ENCODE measurements at places on chromosomes 2 and 18.

DNA sequence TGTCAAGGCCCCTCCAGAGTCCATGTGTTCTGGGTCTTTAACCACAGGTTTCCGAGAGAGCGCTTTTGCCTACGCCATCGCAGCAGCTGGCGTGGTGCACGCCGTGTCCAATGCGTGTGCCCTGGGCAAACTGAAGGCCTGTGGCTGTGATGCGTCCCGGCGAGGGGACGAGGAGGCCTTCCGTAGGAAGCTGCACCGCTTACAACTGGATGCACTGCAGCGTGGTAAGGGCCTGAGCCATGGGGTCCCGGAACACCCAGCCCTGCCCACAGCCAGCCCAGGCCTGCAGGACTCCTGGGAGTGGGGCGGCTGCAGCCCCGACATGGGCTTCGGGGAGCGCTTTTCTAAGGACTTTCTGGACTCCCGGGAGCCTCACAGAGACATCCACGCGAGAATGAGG is 9.3 kb downstream of the WNT10A start:
- DNase-seq = no peak

DNA sequence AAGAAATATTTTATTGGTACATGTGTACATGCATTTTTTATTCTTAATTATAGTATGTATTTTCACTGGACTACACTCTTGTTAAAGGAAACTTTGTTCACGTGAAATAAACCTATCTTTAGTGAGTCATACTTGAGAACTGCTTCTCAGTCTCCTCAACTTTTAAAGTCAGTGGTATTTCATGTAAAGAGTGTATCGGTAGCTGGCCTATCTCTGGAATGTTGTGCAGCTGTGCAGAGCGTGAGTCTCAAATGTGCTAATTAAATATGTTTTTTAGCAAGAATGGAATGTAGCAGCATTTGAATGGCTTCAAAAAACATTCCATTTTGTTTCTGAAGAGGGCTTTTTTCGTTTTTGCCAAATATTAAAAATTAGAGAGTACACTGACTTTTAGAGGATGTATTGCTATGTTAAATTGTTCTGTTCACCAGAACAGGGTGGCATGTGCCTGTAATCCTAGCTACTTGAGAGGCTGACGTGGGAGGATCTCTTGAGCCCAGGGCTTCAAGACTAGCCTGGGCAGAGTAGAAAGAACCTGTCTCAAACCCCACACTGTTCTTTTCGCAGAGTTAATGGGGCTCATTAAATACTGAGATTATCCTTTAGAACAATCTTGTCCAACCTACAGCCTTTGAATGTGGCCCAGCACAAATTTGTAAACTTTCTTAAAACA is 14.3 kb downstream of the SPTBN1 start:
- no peak for DNase-seq

DNA sequence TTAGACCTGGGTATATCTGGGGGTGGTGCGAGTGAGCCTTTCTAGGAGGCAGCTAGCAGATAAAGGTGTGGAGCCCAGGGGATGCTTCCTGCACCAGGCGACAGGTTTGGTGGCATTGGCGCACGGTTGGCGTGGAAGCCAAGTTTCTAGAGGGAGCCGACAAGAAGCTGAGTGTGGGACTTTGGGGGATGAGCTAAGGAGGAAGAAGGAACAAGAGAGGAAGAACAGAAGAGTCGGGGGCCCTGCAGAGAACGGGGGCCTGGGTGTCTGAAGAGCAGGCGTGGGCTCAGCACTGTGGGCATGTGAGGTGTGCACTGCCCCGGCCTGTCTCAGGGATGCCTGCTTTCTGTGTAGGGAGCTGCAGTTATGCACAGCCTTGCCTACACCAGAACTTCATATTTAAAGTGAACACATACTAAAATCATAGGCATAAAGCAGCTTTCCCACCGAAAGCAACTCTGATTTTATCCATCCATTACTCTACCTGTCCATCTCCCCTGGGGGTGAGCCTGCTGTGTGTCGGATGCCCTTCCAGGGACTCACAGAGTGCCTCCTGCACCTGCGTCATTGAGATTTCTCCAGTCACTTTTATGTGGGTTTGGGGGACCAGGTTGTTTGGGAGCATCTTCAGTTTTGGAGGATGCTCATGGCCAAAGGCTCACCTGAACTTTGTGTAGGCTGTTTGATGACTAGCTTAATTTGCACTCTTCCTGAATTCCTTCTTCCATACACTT is 149.7 kb downstream of the LDLRAD4 start:
- no peak for DNase-seq

GRCh38 chr2:150873396-150873772 is 385.9 kb upstream of the RND3 start:
- DNase-seq = no peak

GRCh38 chr18:44342946-44343345 is 337.7 kb upstream of the SETBP1 start:
- no peak for DNase-seq

DNA sequence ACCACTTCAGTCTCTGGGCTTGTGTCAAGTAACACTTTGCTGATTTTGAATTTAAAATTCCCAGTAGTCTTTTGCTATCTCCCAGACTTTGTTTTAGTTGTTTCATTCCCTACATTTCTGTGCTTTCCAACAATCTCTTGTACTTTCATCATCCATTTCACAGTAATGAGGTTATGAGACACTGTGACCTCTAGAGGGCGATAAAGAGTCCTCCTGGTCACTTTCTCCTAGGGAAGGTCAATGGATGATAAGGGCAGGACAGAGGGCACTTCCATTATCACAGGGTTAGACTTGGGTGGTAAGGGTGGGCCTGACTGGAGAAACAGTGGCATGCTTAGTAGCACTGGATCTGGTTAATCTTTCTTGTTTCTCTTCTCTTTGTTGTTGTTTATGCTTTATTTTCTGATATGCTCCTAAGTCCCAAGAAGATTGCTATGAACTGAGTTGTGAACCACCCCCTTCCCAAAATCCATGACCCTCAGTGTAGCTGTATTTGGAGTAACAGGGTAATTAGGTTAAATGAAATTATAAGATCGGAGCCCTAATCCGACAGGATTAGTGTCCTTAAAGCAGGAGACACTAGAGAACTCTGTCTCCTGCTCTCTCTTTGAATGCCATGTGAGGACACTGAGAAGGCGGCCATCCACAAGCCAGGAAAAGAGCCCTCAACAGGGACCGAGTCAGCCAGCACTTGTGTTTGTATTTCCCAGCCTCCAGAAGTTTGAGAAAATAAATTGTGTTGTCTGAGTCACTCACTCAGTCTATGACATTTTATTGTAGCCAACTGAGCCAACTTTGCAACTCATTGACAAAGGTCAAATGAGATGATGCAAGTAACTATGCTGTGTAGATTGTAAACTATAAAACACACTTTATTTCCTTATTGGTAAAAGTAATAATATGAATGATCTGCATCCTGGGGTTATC is 779.2 kb downstream of the CNTNAP5 start:
- peak; percentile 56 for DNase-seq

DNA sequence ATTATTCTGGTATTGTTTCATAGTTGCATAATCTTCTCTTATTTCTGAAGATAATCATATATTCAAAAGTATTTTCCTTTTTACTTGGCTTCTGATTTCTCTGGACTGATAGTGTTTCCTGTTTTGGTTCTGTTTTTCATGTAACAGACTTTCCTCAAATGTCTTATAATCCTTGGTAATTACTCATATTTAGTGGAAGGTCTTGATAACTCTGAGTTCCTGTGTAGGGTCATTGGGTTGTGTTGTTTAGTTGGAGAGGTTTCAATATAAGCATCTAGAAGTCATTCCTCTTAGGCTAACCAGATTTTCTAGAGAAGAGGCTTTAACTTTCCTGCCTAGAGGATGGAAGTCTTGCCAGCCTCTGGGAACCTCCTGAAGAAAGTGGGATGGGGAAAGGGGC is 23.8 kb downstream of the MFSD6 start:
- DNase-seq = no peak

DNA sequence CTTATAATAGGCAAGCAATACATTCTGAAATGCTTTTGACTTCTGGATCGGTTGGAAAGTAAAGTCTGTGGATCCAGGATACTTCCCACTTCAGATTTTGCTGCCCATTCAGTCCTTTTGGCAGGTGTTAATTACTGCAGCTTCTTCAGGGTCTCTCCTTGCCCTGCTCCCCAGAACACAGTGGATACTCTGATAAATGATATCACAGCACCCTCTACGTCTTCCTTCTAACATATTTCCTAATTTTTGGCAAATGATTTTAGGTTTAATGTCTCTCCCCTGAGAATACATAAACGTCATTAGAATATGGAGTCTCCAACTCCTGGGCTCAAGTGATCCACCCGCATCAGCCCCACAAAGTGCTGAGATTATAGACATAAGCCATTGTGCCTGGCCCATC is 249.8 kb downstream of the NYAP2 start:
- no peak for DNase-seq

GRCh38 chr2:9666306-9666705 is 35.5 kb upstream of the YWHAQ start:
- DNase-seq = no peak

GRCh38 chr18:60092073-60092472 is 192.3 kb downstream of the PMAIP1 start:
- DNase-seq = no peak

DNA sequence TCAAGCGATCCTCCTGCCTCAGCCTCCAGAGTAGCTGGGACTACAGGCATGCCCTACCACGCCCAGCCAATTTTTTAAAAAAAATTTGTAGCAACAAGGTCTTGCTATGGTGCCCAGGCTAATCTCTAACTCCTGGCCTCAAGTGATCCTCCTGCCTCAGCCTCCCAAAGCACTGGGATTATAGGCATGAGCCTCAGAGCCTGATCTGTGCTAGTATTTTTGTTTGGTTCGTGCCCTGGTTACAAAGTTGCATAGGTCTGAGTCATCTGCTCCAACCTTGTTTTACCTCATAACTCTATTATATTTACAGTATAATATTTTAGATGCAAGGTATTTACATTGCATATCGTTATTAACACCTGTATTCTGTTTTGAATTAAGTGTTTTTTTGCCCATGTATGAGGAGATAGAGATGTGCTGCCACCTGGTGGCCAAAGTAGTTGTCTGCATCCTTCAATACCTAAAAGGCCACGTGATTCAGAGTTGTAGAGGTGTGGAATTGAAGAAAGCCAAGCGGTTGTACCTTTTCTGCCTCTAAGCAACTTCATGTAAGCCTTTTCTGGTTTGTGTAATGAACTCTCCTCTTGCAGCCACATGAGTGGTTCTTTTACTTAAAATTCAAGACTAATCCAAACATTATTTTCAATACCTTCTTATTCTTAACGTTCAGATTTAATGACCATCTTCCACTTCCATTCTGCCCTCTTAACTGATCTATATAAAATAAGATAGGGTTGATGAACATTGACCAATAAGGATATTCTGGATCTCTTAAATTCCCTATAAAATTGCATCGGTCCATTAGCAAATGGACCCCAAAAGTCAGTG is 19.9 kb upstream of the CABYR start:
- DNase-seq = peak; percentile 87

DNA sequence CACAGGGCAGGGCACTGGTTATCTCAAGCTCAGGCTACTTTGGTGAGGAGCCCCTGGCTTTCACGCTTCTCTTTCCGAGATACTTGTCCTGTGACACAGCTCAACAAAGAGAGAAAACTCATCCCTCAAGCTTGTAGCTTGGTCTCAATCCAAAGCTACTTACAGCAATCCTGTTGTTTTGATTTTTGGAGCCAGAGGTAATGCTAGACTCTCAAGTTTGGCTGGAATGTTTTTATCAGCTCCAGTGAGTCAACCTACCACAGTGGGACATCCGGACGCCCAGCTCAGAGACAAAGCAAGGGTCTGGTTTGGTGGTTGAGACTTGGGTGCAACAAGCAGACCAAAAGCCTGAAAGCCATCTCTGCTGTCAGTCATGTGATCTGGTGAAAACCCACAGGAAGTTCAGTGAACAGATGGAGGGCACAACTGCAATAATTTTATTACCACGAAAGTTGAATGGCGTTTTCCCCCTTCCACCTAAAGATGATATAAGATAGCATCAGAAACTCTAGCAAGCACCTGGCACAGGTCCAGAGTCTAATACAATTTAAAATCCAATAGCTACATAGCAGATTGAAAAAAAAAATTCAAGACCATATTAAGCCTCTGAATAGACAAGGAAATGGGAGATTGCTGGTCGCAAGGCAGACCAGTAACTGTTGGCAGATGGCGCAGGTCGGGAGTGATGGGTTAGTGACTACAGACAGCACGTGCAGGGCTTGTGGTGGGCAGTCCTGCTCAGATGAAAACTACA is 102.3 kb upstream of the SMAD7 start:
- no peak for DNase-seq

GRCh38 chr2:231597014-231597611 is 4.4 kb downstream of the TEX44 start:
- DNase-seq = no peak

GRCh38 chr2:100739735-100740432 is 80.1 kb upstream of the NPAS2 start:
- peak; percentile 84 for DNase-seq

- no peak for DNase-seq
Observed at GRCh38 chr18:30254331-30254730, 788.2 kb downstream of the DSC3 start.

- peak; percentile 72 for DNase-seq
Observed at GRCh38 chr2:222561817-222562645, 93.9 kb downstream of the FARSB start.

GRCh38 chr2:235194351-235194750 is 242.5 kb downstream of the SH3BP4 start:
- DNase-seq = no peak

DNA sequence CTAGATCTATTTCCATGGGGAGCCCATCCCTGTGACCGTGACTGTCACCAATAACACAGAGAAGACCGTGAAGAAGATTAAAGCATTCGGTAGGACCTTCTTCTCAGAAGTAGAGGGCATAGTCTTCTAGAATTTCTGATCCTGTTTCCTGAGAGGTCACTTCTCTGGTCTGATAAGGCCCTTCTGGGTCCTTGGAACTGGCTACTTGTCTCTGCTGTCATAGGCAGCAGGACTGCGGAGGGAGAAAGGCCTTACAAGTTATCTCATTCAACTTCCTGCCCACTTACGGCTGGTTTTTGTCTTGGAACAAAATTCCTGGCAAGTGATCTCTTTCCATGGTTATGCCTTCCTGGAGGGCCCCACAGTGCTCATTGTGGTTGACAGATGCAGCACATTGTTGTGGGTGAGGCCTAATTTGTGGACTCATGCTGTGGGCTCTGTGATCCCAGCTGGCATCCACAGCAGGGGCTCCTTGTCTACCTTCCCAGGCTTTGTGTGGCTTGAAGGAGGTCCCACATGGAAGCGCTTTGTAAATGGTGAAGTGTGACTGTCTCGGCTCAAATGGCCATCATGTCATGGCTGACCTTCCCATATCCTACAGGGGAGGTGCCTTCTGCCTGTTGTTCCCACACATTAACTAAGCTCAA is 22.0 kb downstream of the SAG start:
- DNase-seq = no peak

- DNase-seq = no peak
Observed at GRCh38 chr2:148218326-148219075, 197.6 kb downstream of the MBD5 start.

DNA sequence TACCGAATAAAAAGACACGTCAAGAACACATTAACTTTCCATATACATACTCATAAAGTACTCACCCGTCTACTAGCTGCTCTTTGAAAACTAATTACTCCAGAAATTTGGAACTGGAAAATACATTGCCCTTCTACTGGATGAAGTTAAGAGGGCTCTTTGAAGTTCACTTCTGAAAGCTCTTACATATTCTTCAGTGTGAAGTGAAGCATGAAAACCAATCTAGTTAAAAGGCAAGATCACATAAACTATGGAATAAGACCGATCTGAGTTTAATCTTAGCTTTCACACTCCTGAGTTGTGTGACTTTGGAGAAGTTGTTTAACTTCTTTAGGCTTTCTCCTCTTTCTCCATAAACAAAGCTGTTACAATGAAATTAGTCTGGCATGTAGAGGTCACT is 38.5 kb downstream of the REV1 start:
- no peak for DNase-seq

GRCh38 chr2:11357428-11357972 is 13.1 kb upstream of the ROCK2 start:
- no peak for DNase-seq

- no peak for DNase-seq
Observed at GRCh38 chr2:85251070-85251616, 76.6 kb downstream of the TGOLN2 start.

Data from NAMALWA (cell line).